ENCODE measurements at places on chromosomes 6 and 20. TPM values are rescaled to one million over a fixed set of nuclear protein-coding genes. Genes with fewer than 3 reads are reported as not detected.
A peak's percentile ranks its signal among the peaks of the same experiment; 100 is the strongest.

DNA sequence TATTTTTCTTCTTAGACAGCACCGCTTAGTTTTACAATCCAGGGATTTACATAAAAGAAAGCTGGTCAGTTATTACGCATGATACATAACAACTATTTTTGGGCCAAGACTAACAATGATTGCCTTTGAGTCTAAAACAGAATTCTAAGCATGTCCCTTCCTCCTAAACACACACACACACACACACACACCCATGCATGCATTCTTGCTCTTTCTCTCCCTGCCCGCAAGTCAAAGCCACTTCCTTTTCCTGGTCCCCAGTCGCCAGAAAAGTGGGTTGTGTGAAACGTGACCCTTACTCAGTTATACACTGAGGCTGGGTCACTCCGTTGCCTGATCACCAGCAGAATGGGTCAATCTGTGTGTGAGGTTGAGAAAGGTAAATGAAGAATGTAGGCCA, 31.4 kb downstream of the FYN start:
- peak; percentile 32 for DNase-seq

GRCh38 chr6:64505312-64505711, 869.7 kb downstream of the PHF3 start:
- peak; percentile 4 for DNase-seq

DNA sequence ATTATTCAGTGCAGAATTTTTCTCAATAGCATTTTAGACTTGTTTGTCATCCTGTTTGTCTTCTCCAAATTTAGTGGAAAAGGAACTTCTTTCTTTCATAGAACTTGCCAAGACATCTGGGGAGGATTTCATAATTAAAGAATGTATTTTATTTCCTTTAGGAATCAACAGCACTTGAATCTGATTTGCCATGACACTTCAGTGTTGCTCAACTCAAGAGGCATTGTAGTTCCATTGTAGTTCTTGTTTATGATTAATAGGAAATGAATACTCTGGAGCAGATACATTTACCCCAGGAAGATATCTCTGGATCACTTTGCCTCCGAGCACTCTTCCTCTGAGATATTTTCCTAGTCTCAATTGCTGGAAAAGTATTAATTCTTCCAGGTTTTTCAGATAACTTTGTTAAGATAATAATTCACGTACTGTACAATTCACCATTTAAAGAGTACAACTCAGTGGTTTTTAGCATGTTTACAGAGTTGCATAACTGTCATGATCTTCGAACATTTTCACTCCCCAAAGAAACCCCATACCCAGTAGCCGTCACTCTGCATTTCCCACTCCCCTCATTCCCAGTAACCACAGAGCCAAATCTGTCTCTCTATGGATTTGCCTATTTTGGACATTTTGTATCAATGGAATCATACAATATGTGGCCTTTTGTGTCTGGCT, 29.7 kb downstream of the AKAP12 start:
- DNase-seq: no peak

- no peak for DNase-seq
These were observed 40.2 kb downstream of the PIGU start for GRCh38 chr20:34636648-34637047.

DNA sequence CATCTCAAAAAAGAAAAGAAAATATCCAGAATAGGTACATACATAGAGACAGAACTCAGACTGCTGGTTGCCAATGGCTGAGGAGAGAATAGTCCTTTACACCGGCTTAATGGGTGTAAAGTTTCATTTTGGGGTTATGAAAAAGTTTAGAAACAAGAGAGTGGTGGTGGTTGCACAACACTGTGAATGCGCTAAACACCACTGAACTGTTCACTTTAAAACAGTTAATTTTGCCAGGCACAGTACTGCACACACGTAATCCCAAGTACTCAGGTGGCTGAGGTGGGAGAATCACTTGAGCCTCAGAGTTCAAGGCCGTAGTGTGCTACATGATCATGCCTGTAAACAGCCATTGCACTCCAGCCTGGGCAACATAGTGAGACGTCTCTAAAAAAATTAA, 7.6 kb downstream of the ILRUN start:
- DNase-seq: no peak

GRCh38 chr6:6357530-6357929, 37.1 kb upstream of the F13A1 start:
- no peak for DNase-seq

DNA sequence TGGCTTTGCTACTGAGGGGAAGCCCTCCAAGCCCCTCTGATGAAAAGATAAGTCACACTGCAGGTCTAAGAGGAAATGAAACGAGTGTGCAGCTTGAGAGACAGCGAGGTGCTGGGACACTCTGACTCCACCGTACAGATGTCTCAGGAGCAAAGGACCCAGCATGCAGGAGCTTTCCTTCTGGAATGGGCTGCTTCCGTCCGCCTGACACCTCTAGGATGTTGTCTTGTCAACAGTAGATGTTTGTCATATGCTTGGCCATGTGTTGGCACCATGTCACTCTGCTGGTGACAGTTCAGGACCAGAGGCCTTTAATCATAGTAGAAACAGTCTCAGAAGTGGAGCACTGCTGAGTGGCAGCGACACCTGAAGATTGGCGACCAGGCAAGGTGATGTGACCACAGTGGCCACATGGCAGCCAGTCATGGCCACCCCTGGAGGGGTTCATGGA, 46.7 kb downstream of the SLC24A3 start:
- no peak for DNase-seq

The SLC17A9 gene
- total RNA-seq: not detected

- DNase-seq: no peak
These were observed 38.3 kb upstream of the LAMA2 start for GRCh38 chr6:128844598-128844997.

DNA sequence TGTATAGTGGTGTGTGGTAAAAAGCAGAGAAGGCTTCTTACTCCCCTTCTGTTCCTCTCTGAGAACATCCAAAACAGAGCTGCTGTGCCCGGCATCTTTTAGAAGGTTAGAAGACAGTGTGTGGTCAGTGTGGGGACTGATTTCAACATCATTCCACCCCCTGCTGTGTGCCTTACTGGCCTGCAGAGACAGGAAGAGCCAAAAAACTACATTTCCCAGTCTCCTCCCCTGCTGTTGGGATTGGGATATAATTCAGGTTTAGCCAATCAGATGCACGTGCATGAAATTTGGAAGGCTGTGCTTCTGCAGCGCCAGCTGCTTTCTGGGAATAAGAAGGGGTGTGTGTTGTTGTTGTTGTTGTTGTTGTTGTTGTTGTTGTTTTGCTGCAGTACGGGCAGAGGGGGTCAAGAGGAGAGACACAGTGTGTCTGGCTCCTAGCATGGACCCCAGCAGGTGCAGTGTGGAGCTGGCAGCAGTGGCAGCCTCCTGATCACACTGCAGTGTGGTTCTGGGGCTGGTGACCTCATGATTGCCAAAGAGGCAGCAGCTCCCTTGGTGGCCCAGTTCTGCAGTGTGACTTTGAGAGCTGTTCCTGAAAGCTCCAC, 74.7 kb downstream of the MRPL14 start:
- peak; percentile 91 for DNase-seq

DNA sequence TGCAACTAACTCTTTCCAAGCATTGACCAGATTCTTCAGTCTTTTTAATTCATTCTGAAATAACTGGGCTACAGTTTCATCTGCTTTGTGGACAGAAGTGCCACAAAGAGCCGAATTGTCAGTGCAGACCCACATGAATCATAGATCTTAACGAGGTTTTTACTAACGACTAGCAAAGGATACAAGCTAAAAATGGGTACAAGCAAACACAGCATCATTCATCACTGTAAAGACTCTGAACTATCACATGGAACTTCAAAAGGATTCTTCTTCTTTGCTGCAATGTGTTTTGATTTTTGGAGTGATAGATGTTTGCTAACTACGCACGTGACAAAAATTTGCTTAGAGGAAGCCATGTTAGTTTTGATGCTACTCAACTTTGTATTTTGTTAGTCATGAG, 227.1 kb downstream of the ESR1 start:
- no peak for DNase-seq

The RNF5 gene
- total RNA-seq: 28.7 TPM

The SOBP gene
- total RNA-seq: 0.12 TPM

- DNase-seq: no peak
These were observed 113.8 kb upstream of the ARMC2 start for GRCh38 chr6:108734271-108734922.

All from MG63 (cell line).